ENCODE measurements at places on chromosomes 4 and X. TPM values are rescaled to one million over a fixed set of nuclear protein-coding genes. Genes with fewer than 3 reads are reported as not detected.

DNA sequence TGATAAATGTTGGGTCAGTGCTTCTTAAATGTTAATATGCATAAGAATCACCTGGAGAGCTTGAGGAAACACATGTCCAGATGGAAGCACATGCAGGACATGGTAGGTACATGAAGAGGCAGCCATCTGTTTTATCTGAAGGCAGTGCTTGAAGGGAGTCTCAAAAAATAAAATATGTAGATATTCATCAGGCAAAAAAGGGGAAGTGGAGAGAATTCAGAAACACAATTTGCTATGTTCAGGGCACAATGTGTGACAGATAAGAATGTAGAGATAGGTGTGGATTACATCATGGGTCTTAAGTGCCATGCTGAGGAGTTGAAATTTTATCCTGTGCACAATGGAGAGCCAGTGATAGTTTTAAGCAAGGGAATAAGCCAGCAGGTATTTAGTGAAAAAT, 59.6 kb upstream of the CASK start:
- peaks cover 5% of the 10 kb centered on the region for H3K4me1 ChIP-seq
- no peak overlapping the region for H3K4me3 ChIP-seq
- no peak for DNase-seq
- no peak overlapping the region for H3K27ac ChIP-seq

- peaks cover 7% of the 10 kb centered on the region for H3K36me3 ChIP-seq
- no peak overlapping the region for H3K4me3 ChIP-seq
- no peak for DNase-seq
- no peak overlapping the region for H3K27ac ChIP-seq
- H3K27me3 ChIP-seq: no peaks in the 10 kb centered on the region
These were observed 373.6 kb upstream of the NDST3 start for GRCh38 chr4:117660668-117661067.

GRCh38 chrX:150476164-150476699, 92.2 kb upstream of the MTM1 start:
- no peak overlapping the region for H3K27ac ChIP-seq
- peaks cover 6% of the 10 kb centered on the region for H3K27me3 ChIP-seq
- peak; percentile 53 for DNase-seq
- H3K36me3 ChIP-seq: peaks cover 10% of the 10 kb centered on the region
- peak overlapping the region; percentile 44 for H3K4me3 ChIP-seq

- no peak for DNase-seq
- no peaks in the 10 kb centered on the region for H3K27me3 ChIP-seq
- no peak overlapping the region for H3K4me3 ChIP-seq
- no peak overlapping the region for H3K27ac ChIP-seq
These were observed 105.5 kb upstream of the SPOCK3 start for GRCh38 chr4:167339781-167340180.

DNA sequence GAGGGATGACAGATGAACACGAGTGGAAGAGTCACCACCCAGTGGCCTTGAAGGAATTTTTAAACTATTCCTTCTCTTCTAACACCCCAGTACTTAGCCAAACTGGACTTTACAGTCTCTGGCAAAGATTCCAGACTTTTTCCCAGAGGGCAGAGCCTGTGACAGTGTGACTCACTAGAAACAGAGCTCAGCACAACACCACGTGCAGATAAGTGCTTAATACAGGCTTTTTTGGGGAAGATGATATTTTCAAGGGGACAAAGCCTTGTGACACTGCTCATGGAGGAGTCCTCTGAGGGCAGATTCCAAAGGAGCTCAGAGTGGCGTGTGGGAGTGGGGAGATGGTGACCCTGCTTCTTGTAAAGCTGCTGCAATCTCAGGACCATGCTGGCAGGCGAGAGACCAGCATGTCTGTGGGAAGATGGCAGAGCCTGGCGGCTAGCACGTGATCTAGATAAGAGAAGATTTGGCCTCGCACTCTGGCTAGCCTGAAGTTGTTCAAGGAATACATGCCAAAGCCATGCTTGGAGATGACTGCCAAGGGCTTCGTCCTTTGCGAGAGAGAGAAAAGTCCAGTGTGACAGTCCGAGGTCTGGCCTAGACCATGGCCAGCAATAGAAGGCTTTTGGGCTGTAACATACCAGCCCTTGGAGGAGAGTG, 2.4 kb downstream of the RAB33A start:
- no peak overlapping the region for H3K4me3 ChIP-seq
- H3K27me3 ChIP-seq: peaks cover 46% of the 10 kb centered on the region
- peaks cover 12% of the 10 kb centered on the region for H3K4me1 ChIP-seq
- DNase-seq: peak; percentile 54
- H3K27ac ChIP-seq: peak overlapping the region; percentile 46

- H3K36me3 ChIP-seq: peaks cover 17% of the 10 kb centered on the region
- H3K4me3 ChIP-seq: no peak overlapping the region
- H3K4me1 ChIP-seq: no peaks in the 10 kb centered on the region
These were observed 2.1 kb upstream of the SRPK3 start for GRCh38 chrX:153778684-153779101.

DNA sequence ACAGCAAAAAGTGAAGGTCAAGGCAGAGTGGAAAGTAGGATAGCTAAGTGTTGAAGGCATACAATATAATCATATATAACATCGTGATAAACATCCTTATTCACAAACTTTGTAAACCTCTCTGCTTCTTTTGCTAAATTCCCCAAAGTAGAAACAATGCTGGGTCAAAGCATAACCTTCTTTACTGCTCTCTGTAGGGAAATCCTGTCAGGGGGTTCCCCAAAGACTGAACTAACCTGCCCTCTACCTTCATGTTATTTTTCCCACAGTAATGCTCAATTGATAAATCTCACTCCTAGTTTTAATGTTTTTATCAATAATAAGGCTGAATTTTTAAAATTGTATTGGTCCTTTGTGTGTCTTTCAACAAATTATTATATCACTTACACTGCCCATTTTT, 55.7 kb downstream of the DCHS2 start:
- no peaks in the 10 kb centered on the region for H3K4me1 ChIP-seq
- H3K27me3 ChIP-seq: no peaks in the 10 kb centered on the region
- DNase-seq: no peak
- H3K4me3 ChIP-seq: no peak overlapping the region
- no peaks in the 10 kb centered on the region for H3K36me3 ChIP-seq
- H3K27ac ChIP-seq: no peak overlapping the region

GRCh38 chr4:103719830-103720207, at the start of gene TACR3:
TACR3 (minus strand) TSS chr4:103719985; CDS start chr4:103719675, 310 bp downstream.
- H3K36me3 ChIP-seq: no peaks in the 10 kb centered on the region
- H3K27me3 ChIP-seq: no peaks in the 10 kb centered on the region
- H3K27ac ChIP-seq: no peak within 1 kb of the TSS

DNA sequence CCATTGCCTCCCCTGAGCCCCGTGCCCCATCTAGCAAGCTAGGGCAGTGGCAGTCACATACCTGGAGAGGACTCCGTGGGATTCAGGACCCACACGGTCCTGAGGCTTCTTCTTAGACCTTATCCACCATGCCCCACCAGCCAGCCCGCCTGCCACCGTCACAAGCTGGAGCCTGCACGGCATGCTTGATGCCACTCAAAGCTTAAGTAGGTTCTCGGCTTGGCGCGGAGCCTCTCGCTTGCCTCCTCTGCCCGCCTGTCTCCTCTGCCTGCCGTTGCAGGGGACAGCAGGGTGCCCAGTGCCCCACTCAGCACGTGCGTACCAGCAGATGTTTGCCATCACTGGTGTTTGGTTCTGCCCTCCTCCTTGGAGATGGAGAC, 14.1 kb downstream of the PSAPL1 start:
- H3K36me3 ChIP-seq: no peaks in the 10 kb centered on the region
- H3K4me3 ChIP-seq: no peak overlapping the region
- H3K27me3 ChIP-seq: no peaks in the 10 kb centered on the region
- no peak overlapping the region for H3K27ac ChIP-seq
- H3K4me1 ChIP-seq: no peaks in the 10 kb centered on the region

- DNase-seq: no peak
- no peaks in the 10 kb centered on the region for H3K27me3 ChIP-seq
- no peaks in the 10 kb centered on the region for H3K4me1 ChIP-seq
- H3K27ac ChIP-seq: no peak overlapping the region
- no peak overlapping the region for H3K4me3 ChIP-seq
These were observed 19.1 kb downstream of the SASH3 start for GRCh38 chrX:129798888-129799287.

GRCh38 chr4:6495296-6495590, 22.8 kb upstream of the PPP2R2C start:
- no peaks in the 10 kb centered on the region for H3K36me3 ChIP-seq
- H3K27me3 ChIP-seq: peaks cover 6% of the 10 kb centered on the region
- no peak overlapping the region for H3K27ac ChIP-seq
- H3K4me1 ChIP-seq: peaks cover 13% of the 10 kb centered on the region
- no peak for DNase-seq

- no peak overlapping the region for H3K27ac ChIP-seq
- no peaks in the 10 kb centered on the region for H3K4me1 ChIP-seq
- peaks cover 55% of the 10 kb centered on the region for H3K36me3 ChIP-seq
- H3K4me3 ChIP-seq: no peak overlapping the region
These were observed 23.5 kb downstream of the FMR1 start for GRCh38 chrX:147935156-147935758.

GRCh38 chr4:40856840-40857362, 107.1 kb downstream of the NSUN7 start:
- H3K27me3 ChIP-seq: no peaks in the 10 kb centered on the region
- DNase-seq: no peak
- H3K27ac ChIP-seq: no peak overlapping the region
- peaks cover 76% of the 10 kb centered on the region for H3K36me3 ChIP-seq

DNA sequence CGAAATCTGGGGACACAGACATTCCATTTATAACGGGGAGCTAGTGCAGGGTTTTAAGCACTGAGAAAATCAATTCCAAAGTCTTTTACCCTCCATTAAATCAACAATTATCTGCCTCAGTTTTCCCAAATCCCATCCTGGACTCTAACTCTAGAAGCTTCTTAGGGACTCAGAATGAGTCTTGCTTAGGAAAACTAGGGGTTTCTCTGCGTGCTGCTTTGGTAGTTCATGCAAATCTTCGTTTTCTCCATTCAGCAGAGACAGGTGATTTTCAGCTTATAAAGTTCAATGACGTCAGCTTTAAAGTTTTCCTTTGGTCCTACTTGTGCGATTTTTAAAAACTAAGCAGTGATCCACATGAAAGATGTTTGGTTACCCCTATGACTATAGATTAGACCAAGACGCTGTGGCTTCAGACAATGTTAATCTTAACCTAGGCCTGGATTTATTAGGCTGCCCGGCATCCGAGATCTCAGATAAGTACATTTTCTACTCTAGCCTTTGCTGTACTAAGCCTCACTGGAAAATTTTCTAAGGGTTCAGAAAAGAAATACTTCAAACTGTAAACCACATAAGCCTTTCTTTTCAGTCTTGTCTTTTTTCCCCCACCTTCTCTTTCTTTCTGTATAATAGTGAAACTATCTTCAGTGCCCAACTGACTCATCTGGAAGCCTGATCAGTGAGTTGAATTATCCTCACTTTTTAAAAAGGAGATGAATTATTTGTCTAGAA, 121.4 kb upstream of the GATB start:
- no peaks in the 10 kb centered on the region for H3K4me1 ChIP-seq
- H3K4me3 ChIP-seq: no peak overlapping the region
- H3K36me3 ChIP-seq: no peaks in the 10 kb centered on the region
- no peaks in the 10 kb centered on the region for H3K27me3 ChIP-seq

GRCh38 chr4:63618883-63619718, 790.1 kb downstream of the TECRL start:
- no peaks in the 10 kb centered on the region for H3K36me3 ChIP-seq
- DNase-seq: no peak
- peaks cover 15% of the 10 kb centered on the region for H3K4me1 ChIP-seq
- H3K27ac ChIP-seq: peak overlapping the region; percentile 42
- no peak overlapping the region for H3K4me3 ChIP-seq

DNA sequence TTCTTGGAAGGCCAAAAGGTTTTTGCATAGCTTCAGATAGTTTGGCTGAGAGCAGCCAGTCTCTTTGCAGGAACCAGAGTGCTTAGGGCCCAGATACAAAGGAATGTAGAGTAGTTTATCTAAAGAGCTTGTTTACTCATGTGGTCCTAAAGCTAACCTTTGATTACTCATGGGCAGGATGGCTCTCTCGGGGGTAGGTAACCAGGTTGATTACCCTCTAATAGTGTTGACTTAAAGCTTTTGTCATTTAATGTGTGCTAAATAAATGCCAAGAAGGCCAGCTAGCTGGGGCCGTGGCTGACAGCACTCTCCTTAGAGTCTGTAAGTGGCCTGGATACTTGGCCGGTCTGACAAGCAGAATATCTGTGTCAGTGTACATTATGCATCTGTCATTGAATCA, 69.7 kb upstream of the MAGEB16 start:
- no peaks in the 10 kb centered on the region for H3K36me3 ChIP-seq
- H3K27ac ChIP-seq: no peak overlapping the region
- H3K4me1 ChIP-seq: no peaks in the 10 kb centered on the region
- peaks cover 59% of the 10 kb centered on the region for H3K27me3 ChIP-seq
- no peak for DNase-seq
- no peak overlapping the region for H3K4me3 ChIP-seq

DNA sequence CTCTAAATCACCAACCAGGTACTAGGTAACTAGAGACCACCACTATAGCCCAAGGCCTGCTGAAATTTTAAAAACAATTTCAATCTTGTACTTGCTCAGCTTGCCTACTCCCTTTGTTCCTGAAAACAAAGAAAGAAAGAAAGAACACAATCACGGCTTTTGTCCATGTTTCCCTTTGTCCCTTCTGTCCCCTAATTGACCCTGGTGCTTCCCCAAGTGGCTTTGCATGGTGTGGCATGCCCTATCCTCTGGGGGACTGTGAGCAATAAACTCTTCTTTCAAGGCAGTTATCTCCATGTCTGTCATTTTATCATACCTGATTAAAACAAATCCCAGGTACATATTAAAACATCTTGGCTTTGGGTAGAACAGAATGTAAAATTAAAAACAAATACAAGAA, 94.8 kb downstream of the ARSJ start:
- no peak overlapping the region for H3K27ac ChIP-seq
- H3K27me3 ChIP-seq: no peaks in the 10 kb centered on the region
- H3K4me3 ChIP-seq: no peak overlapping the region
- H3K36me3 ChIP-seq: peaks cover 8% of the 10 kb centered on the region

DNA sequence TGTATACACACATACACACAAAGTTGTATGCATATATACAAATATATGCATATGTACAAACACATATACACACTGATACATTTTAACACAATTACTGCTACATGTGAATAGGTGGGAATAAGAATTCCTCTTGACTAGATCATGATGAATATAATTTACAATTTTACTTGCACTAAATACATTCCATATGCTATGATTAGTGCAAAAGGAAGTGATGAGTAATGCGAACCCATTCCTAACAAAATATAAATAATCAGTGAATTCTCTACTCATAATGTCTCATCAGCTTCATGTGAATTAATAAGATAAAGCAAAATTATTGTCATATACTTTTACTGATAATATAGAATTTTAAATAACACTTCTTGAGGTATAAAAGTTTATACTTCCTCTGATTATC, 1077.3 kb upstream of the PCDH10 start:
- H3K4me1 ChIP-seq: no peaks in the 10 kb centered on the region
- H3K27ac ChIP-seq: no peak overlapping the region
- H3K4me3 ChIP-seq: no peak overlapping the region
- DNase-seq: peak; percentile 8

PALLD gene
- total RNA-seq: 94.6 TPM

TMPRSS11E gene
- total RNA-seq: not detected

RPS6KA3 gene
- 42.4 TPM for total RNA-seq

BCLAF3 gene
- total RNA-seq: 9.6 TPM

GAGE12F gene
- not detected for total RNA-seq

BEX4 gene
- not detected for total RNA-seq

RAB33A gene
- not detected for total RNA-seq

IL21 gene
- not detected for total RNA-seq

RNF212 gene
- total RNA-seq: not detected

Data from MCF 10A (cell line).